ENCODE measurements at places on chromosomes 13 and 19.

- no peaks in the 10 kb centered on the region for H3K36me3 ChIP-seq
- H3K27me3 ChIP-seq = no peaks in the 10 kb centered on the region
- no peak overlapping the region for H3K4me3 ChIP-seq
- no peak for DNase-seq
- no peak overlapping the region for H3K27ac ChIP-seq
These were observed 98.9 kb downstream of the TNFSF13B start for GRCh38 chr13:108368250-108368905.

- no peak overlapping the region for H3K4me3 ChIP-seq
- no peak for DNase-seq
- no peaks in the 10 kb centered on the region for H3K36me3 ChIP-seq
These were observed 24.8 kb downstream of the C2CD4C start for GRCh38 chr19:383922-384798.

GRCh38 chr19:30406220-30407067 lies 34.3 kb downstream of the ZNF536 start:
- DNase-seq = no peak
- H3K27ac ChIP-seq = no peak overlapping the region
- H3K27me3 ChIP-seq = no peaks in the 10 kb centered on the region
- no peak overlapping the region for H3K4me3 ChIP-seq
- H3K36me3 ChIP-seq = no peaks in the 10 kb centered on the region

GRCh38 chr19:40155749-40156265 lies 35.4 kb upstream of the MAP3K10 start:
- no peaks in the 10 kb centered on the region for H3K36me3 ChIP-seq
- DNase-seq = no peak
- no peaks in the 10 kb centered on the region for H3K27me3 ChIP-seq
- H3K4me1 ChIP-seq = no peaks in the 10 kb centered on the region
- H3K27ac ChIP-seq = no peak overlapping the region

DNA sequence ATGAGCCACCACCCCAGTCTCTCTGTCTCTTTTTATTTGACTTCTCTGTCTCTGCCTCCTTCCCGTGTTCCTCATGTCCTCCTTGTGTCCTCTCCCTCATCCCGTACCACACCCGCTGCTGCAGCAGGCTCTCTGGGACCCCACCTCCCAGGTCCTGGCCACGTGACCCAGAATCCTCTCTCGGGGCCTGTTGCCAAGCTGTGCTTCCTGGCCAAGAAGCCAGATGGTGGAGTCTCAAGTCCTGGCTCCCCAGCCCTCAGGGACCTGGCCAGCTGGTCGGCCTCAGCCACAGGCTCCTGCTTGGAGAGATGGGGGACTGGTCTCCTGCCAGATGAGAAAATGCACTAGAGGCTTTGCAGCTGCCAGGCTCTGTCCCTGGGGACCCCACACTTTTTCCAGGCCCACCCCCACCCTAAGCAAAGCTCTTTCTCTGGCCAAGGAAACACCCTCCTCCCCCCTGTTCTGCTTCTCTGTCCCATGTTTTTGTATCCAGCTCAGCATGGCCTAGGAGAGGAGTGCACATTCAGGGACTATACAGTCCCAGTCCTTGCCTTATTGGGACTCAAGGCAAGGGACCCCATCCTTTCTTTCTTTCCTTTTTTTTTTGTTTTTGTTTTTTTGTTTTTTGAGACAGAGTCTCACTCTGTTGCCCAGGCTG lies 34.3 kb upstream of the SHKBP1 start:
- H3K27ac ChIP-seq = peak overlapping the region; percentile 62
- DNase-seq = peak; percentile 26
- no peak overlapping the region for H3K4me3 ChIP-seq
- peaks cover 26% of the 10 kb centered on the region for H3K4me1 ChIP-seq
- no peaks in the 10 kb centered on the region for H3K27me3 ChIP-seq

DNA sequence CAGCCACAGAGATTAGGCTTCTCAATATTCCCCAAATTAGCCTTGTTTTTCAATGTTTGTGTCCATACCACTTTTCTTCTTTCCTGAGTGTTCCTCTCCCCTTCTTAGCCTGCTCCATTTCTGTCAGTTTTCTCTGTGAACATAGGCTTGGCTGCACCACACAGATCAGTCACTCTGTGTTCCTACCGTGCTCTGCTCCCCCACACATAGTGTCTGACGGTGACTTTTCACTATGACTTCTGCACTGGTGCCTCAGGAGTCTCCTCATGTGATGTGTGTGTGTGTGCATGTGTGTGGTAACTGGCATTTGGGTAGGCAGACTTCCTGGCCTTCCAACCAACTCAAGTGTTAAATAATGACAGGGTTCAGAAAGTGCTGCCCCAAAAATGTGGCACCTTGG lies 47.9 kb upstream of the MYCBP2 start:
- no peak overlapping the region for H3K4me3 ChIP-seq
- no peaks in the 10 kb centered on the region for H3K4me1 ChIP-seq
- no peak overlapping the region for H3K27ac ChIP-seq
- no peaks in the 10 kb centered on the region for H3K36me3 ChIP-seq
- DNase-seq = no peak

DNA sequence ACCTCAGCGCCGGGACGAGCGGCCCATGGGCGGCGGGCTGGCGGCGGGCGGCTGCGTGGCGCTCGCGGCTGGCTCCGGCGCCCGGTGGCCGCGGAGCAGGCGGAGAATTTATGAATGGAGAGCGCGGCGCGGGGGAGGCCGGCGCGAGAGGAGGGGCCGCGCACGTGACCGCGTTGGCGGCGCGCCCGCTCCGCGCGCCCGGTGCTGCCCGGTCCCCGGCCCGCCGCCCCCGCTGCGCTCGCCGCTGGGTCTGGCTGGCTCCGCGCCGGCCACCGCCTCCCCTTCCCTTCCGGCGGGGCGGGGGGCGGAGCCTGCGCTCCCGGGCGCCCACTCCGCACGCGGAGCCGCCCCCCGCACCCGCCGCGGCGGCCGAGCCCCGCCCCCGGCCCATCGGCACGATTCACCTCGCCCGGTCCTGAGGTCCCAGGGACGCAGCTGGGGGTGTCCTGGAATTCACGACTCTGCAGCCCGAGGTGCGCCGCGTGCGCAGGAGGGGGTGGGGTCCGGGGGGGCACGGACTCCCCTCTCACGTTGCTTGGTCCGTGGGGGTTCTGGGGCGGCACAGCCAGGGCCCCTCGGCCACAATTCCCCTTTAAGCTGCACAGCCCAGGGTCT lies at the start of gene CBARP:
Gene CBARP (minus strand): TSS at position 252 of the 615 bp plus-strand sequence. CDS start 1,905 bp downstream, outside the sequence.
- peak within 1 kb of the TSS; percentile 78 for H3K27ac ChIP-seq
- H3K4me3 ChIP-seq = peak within 1 kb of the TSS; percentile 79
- no peaks in the 10 kb centered on the region for H3K27me3 ChIP-seq
- peaks cover 31% of the 10 kb centered on the region for H3K4me1 ChIP-seq

Measured in thoracic aorta (tissue), 2 donors.